Adrenal gland (tissue), 19 donors: ENCODE measurements at places on chromosomes 11 and 22. TPM values are rescaled to one million over a fixed set of nuclear protein-coding genes. Genes with fewer than 3 reads are reported as not detected.

DNA sequence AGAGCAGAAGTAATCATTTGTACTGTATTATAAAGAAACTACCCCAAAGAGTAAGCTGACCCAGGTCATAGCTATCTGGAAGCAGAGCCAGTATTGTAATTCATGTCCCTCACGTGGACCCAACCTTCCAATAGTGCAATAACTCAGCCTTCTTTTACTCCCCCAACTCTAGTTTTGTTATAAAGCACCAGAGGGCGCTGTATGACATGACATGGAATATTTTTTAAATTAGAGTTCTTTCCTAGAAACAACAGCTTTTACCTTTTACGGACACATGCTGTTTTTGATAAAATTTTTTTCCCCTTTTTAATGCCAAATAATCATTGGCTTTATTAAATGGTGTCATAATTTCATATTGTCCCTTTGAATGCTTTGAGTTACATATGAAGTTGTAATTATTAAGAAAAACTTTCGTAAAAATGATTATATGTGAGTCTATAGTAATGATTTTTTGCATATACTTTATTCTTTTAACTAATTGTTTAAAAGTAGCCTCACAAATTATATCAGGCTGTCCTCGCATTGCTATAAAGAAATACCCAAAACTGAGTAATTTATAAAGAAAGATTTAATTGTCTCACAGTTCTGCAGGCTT lies 76.9 kb downstream of the DKK3 start:
- peaks cover 31% of the 10 kb centered on the region for H3K36me3 ChIP-seq
- peaks cover 6% of the 10 kb centered on the region for H3K4me1 ChIP-seq
- H3K4me3 ChIP-seq = no peak overlapping the region
- DNase-seq = peak; percentile 53
- H3K27ac ChIP-seq = no peak overlapping the region

GRCh38 chr22:33081686-33082590 lies 23.8 kb upstream of the SYN3 start:
- H3K4me1 ChIP-seq = no peaks in the 10 kb centered on the region
- no peak overlapping the region for H3K27ac ChIP-seq
- no peaks in the 10 kb centered on the region for H3K27me3 ChIP-seq
- no peak for DNase-seq

- H3K4me1 ChIP-seq = no peaks in the 10 kb centered on the region
- no peak overlapping the region for H3K4me3 ChIP-seq
- DNase-seq = no peak
- H3K27ac ChIP-seq = no peak overlapping the region
- H3K36me3 ChIP-seq = no peaks in the 10 kb centered on the region
Measured at GRCh38 chr11:116446048-116446941, 326.5 kb downstream of the BUD13 start.

DNA sequence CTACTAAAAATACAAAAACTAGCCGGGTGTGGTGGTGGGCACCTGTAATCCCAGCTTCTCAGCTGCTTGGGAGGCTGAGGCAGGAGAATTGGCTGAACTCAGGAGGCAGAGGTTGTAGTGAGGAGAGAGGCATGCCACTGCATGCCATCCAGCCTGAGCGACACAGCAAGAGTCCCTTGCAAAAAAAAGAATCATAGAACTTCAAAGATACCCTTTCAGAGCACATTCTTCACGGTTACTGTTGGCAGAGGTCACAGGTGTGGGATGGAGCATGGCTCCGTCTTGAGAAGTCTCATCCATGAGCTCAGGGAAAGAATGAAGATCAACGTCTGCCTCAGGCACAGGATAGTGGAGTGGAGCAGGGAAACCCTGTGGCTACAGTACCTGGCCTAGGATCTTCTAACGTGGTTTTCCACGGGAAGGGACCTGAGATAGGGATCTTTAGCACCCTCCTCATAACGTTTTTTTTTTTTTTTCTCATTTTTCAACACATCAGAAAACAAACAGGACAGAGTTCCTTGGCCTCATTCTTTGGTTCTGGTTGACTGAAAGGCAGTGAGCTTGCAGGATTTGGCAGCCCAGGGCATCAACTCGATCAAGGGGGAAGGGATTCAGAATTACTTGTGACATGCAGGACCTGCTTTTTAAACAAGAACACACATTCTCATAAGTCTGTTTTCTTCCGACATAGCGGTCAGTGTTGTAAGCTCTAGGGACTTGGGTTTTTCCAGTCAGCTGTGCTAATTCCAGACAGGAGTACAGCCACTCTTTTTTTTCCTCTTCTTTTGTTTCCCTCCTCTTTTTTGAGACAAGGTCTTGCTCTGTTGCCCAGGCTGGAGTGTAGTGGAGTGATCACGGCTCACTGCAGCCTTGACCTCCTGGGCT lies 22.8 kb downstream of the F2 start:
- no peaks in the 10 kb centered on the region for H3K27me3 ChIP-seq
- no peak for DNase-seq
- H3K27ac ChIP-seq = no peak overlapping the region
- no peak overlapping the region for H3K4me3 ChIP-seq
- peaks cover 53% of the 10 kb centered on the region for H3K36me3 ChIP-seq

DNA sequence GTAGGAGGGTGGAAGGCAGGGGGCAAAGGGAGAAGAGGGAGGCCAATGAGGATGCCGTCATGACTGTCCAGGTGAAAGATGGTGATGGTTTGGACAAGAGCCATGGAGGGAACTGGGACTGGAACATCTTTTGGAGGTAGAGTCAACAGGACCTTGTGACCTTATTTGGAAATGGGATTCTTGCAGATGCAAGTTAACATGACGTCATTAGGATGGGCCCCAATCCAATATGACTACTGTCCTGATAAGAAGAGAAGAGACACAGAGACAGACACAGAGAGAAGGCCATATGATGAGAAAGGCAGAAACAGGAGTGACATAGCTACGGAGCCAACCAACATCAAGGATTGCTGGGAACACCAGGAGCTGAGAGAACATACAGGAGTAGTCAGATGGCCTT lies 31.0 kb upstream of the ISX start:
- H3K36me3 ChIP-seq = no peaks in the 10 kb centered on the region
- no peaks in the 10 kb centered on the region for H3K4me1 ChIP-seq
- peaks cover 4% of the 10 kb centered on the region for H3K27me3 ChIP-seq
- no peak overlapping the region for H3K4me3 ChIP-seq

DNA sequence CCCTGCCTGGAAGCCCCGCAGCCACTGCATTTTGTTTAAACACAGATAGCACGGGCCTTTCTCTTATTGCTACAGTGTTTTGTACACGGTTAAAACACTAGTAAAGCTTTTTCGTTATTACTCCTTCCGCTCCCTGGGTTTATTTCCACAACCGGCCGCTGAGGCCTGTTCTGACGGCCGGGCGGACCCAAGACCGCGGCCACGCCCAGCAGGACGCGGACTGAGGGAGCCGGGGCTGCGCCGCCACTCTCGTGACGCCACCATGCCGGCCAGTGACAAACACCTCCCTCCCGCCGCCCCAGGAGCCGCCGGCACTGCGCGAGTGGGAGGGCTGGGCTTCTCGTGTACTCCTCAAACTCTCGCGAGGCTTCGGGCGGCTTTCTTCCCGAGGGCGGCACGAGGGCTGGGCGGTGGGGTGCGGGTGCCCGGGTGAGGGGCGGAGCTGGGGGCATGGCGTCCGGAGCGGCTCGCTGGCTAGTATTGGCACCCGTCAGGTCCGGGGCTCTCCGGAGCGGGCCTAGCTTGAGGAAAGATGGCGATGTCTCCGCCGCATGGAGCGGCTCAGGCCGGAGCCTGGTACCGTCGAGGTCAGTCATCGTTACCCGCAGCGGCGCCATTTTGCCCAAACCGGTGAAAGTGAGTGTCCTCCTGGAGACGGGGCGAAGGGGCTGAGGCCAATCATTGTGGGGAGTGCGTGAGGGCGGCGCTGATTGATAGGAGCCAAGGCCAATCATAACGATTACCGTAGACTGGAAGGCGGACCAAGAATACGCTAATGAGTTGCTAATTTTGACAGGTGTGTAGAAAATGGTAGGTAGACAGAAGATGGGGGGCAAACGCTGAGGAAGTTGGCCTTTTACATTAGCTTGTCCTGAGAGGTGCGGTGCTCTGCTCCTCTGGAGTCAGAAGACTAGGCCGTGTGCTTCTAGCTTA lies at the start of gene SMDT1:
Gene SMDT1 (plus strand): TSS at position 382 of the 933 bp plus-strand sequence. CDS start 69 bp downstream, at position 451.
- no peak within 1 kb of the TSS for H3K4me3 ChIP-seq
- peaks cover 21% of the 10 kb centered on the region for H3K4me1 ChIP-seq
- H3K27me3 ChIP-seq = no peaks in the 10 kb centered on the region
- peak within 1 kb of the TSS; percentile 99 for H3K27ac ChIP-seq
- peaks cover 24% of the 10 kb centered on the region for H3K36me3 ChIP-seq
- peak; percentile 99 for DNase-seq

GRCh38 chr11:13183094-13183825 lies 94.3 kb upstream of the BMAL1 start:
- H3K27me3 ChIP-seq = no peaks in the 10 kb centered on the region
- H3K4me3 ChIP-seq = no peak overlapping the region
- H3K27ac ChIP-seq = no peak overlapping the region
- H3K36me3 ChIP-seq = no peaks in the 10 kb centered on the region

GRCh38 chr11:14331476-14332136 lies 27.4 kb downstream of the RRAS2 start:
- H3K4me1 ChIP-seq = no peaks in the 10 kb centered on the region
- no peak overlapping the region for H3K27ac ChIP-seq
- no peaks in the 10 kb centered on the region for H3K36me3 ChIP-seq
- DNase-seq = no peak
- H3K4me3 ChIP-seq = no peak overlapping the region

- no peak overlapping the region for H3K27ac ChIP-seq
- H3K4me1 ChIP-seq = no peaks in the 10 kb centered on the region
Measured at GRCh38 chr11:19939415-19939929, 220.8 kb downstream of the DBX1 start.

GRCh38 chr11:46733234-46733633 lies 14.2 kb downstream of the F2 start:
- H3K27ac ChIP-seq = no peak overlapping the region
- no peaks in the 10 kb centered on the region for H3K27me3 ChIP-seq
- no peak overlapping the region for H3K4me3 ChIP-seq
- DNase-seq = no peak
- no peaks in the 10 kb centered on the region for H3K4me1 ChIP-seq
- no peaks in the 10 kb centered on the region for H3K36me3 ChIP-seq

- peak; percentile 60 for DNase-seq
- H3K4me3 ChIP-seq = no peak overlapping the region
- H3K4me1 ChIP-seq = no peaks in the 10 kb centered on the region
- H3K27ac ChIP-seq = no peak overlapping the region
Measured at GRCh38 chr11:121321614-121322243, 29.2 kb downstream of the SC5D start.

- no peaks in the 10 kb centered on the region for H3K27me3 ChIP-seq
- H3K36me3 ChIP-seq = no peaks in the 10 kb centered on the region
- DNase-seq = no peak
- no peak overlapping the region for H3K27ac ChIP-seq
- H3K4me1 ChIP-seq = no peaks in the 10 kb centered on the region
- H3K4me3 ChIP-seq = no peak overlapping the region
Measured at GRCh38 chr11:122664188-122664587, 8.7 kb downstream of the UBASH3B start.

DNA sequence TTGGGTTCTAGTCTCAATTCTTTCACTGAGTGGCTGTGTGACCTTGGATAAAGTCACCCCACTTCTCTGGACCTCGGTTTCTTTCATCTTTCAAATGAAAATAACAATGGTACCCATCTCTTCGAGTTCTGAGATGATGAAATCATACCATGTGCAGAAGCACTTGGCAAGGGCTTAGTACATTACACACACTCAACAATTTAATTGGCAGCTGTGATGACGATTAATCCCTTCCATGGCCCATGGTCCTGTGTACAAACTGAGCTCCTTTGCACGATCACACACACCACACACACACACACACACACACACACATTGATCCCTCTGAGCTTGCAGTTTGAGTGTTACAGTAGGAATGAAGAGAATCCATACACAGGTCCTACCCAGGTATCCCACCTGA lies 103.4 kb upstream of the ASPHD2 start:
- no peaks in the 10 kb centered on the region for H3K36me3 ChIP-seq
- no peak overlapping the region for H3K4me3 ChIP-seq
- no peaks in the 10 kb centered on the region for H3K4me1 ChIP-seq
- peaks cover 4% of the 10 kb centered on the region for H3K27me3 ChIP-seq

The OR6M1 gene
- total RNA-seq = not detected

The SIRT3 gene
- total RNA-seq = 23.5 TPM

The SYT12 gene
- total RNA-seq = 55.6 TPM

The CD44 gene
- total RNA-seq = 78.1 TPM

The OR6T1 gene
- not detected for total RNA-seq

The CABP4 gene
- 2.6 TPM for total RNA-seq

The FGF19 gene
- not detected for total RNA-seq

The CNGA4 gene
- 0.39 TPM for total RNA-seq

The TLCD5 gene
- total RNA-seq = 16.7 TPM

The CTTN gene
- 419 TPM for total RNA-seq

The DERL3 gene
- 2.1 TPM for total RNA-seq
